ENCODE measurements at places on chromosomes 1 and 21. TPM values are rescaled to one million over a fixed set of nuclear protein-coding genes. Genes with fewer than 3 reads are reported as not detected.

WDR64 gene
- total RNA-seq, result not detected

MROH9 gene
- not detected for total RNA-seq

CTTNBP2NL gene
- 25.5 TPM for total RNA-seq

AMY2A gene
- total RNA-seq, result not detected

Measured in epithelial cell of umbilical artery (primary cell).